ENCODE measurements at places on chromosomes 12 and 14.

DNA sequence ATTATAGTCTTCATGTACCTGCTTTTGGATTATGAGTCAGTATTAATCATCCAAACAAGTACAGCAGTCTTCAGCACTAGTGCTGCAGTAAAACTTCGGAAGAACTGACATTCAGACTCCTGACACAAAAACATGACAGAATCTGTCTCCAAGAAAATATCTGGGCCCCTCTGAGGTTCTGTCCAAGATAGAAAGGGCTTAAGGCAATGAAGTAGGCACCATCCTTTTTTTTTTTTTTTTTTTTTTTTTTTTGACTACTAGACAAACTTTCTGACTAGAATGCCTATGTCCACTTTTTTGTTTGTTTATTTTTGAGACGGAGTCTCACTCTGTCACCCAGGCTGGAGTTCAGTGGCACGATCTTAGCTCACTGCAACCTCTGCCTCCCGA, 112.5 kb downstream of the MED13L start:
- no peak for DNase-seq

- no peak for DNase-seq
Measured at GRCh38 chr12:115946867-115947695, 330.4 kb downstream of the MED13L start.

GRCh38 chr12:79451365-79451764, 239.4 kb downstream of the PAWR start:
- no peak for DNase-seq

- DNase-seq: no peak
Measured at GRCh38 chr14:38124506-38124905, 83.2 kb upstream of the SSTR1 start.

DNA sequence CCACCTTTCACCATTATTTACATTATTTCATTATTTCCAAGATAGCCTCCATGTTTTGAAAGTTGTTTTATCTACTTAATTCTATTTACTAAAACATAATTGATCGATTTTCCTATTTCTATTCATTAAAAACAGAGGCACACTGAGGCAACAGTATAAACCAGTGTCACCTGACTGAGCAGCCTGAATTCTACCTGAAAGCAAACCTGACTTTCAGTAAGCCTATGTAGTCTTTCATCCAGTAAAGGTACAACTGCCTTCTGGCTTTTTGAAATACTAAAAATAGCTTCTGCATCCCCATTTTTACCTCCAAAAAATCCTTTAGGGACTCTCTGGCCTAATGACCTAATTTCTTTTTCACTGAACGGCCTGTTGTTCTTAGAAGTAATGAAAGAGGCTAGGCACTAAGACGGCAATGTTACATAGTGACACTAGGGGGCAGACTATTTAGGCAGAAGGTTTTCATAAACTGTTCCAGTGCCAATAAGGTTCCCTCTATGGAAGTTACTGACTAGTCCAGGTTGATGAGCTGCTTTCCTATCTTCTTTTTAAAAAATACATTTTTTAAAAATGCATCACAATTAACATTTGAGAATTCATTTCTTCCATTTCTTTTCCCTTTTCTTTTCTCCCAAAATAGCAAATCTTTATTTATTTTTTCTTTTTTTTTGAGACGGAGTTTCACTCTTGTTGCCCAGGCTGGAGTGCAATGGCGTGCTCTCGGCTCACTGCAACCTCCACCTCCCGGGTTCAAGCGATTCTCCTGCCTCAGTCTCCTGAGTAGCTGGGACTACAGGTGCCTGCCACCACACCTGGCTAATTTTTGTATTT, 17.5 kb downstream of the ANAPC5 start:
- DNase-seq: no peak

DNA sequence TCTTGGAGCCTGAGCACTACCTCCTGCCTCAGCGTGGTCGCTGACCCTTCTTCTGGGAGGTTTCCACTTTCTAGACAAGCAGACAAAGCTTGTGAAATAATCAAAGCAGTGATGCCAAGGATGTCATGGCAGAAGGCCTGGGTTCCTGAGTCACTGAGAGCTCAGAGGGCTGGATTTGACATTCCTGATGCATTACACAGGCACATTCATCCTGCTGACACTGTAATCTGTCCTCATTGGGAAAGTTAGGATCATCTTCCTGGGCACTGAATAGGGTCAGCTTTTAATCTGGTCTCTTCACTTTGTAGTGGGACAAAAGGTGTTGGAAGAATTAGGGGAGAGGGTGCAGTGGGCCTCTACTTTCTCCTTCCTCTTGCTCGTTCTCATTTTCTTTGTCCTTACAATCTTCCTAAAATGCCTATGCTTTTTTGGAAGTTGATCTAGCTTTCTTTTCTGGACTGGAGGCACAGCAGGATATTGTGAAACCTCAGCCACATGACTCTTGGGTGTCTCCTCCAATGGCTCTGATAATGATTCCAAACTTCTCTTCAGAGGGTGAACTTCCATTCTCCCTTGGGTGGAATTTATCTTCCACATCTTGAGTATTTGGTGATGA, 29.6 kb downstream of the EEA1 start:
- DNase-seq: no peak

GRCh38 chr12:99759444-99759843, 111.9 kb downstream of the GARIN6 start:
- DNase-seq: no peak

DNA sequence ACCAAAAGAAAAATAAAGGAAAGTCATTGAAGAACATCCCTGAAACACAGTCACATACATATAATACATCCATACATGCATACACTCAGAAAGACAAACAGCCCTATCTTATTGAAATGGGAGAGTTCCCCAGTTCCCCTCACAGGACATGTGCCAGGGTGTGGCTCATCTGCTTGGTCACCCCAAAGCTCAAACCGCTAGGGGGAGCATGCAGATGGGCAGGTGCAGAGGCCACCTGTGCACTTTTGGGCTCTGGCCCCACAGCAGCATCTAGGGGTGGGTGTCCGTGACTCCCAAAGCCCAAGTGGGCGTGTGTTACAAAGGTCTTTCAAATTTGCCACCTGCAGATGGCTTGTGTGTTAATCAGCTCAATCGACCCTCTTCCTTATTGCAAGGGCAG, 75.2 kb downstream of the CMAS start:
- no peak for DNase-seq

- DNase-seq: no peak
Measured at GRCh38 chr12:1618489-1618888, 10.5 kb upstream of the WNT5B start.

DNA sequence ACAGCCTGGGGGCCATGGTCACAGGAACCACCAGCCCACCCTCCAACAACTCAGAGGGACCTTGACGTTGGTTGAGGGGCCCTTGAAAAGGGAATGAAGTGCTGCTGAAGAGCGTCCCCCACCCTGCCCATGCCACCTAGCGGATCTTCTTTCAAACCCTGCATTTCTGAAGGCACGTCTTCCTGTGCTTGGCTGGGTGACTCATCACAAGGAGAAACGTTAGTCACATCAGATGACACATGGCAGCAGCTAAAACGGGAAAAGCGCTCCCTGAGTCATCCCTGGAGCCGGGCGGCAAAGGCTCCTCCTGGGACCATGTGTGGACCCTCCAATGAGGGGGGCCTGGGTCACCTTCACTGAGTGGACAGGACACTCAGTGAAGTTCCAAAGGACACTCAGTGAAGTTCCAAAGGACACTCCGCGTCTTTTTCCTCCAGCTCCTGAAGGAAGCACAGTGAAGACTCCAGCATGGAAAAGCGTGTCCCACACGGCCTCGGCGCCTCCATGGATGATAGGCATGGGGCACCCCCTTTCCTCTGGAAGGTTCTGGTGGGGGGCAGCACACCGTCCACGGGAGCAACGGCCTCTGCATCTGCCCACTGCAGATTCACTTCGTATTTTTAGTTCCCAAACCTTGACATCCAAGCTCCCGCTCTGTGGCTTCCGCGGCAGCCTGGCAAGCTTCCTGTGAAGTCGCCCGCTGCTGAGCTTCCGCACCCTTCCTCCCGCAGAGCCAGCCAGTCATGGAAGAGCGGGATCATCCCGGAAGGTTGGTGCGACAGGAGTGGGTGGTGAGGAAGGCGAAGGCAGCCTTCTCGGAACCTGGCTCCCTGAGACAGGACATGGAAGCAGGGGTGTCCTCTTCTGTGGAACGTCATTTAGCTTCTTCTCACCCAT, 383.4 kb downstream of the VRK1 start:
- DNase-seq: no peak

GRCh38 chr12:96221391-96221790, 27.2 kb downstream of the ELK3 start:
- DNase-seq: no peak

- no peak for DNase-seq
Measured at GRCh38 chr14:99564256-99564925, 39.6 kb downstream of the CCDC85C start.

- no peak for DNase-seq
Measured at GRCh38 chr14:103318750-103319419, 15.2 kb upstream of the EIF5 start.

GRCh38 chr14:23185063-23185462, 1.6 kb upstream of the SLC7A8 start:
- no peak for DNase-seq

- no peak for DNase-seq
Measured at GRCh38 chr12:93226361-93226760, 151.4 kb upstream of the NUDT4 start.

GRCh38 chr12:129826273-129826672, 77.6 kb downstream of the TMEM132D start:
- DNase-seq: no peak

DNA sequence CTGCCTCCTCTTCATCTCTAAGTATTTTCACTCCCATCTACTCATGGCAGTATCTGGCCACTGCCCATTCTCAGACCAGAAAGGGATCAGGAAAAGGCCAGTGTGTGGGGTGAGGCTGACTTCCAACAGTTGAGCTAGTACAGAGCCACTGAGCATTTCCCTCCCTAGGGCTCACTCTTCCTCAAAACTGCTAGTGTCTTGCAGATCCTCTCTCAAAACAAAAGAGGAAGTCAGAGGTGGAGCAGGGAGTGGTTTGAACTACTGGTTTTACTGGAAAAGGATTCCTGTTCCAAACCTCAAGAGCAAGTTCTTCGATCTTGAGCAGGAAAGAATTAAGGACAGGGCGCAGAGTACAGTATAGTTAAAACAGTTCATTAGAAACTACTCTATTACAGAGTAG, 11.7 kb upstream of the RNASE10 start:
- no peak for DNase-seq
